Astrocyte (in vitro differentiated cells and primary cell): ENCODE measurements at places on chromosomes 3 and 15. TPM values are rescaled to one million over a fixed set of nuclear protein-coding genes. Genes with fewer than 3 reads are reported as not detected.

GRCh38 chr15:31489281-31489680 lies 162.6 kb downstream of the KLF13 start:
- no peak for DNase-seq

DNA sequence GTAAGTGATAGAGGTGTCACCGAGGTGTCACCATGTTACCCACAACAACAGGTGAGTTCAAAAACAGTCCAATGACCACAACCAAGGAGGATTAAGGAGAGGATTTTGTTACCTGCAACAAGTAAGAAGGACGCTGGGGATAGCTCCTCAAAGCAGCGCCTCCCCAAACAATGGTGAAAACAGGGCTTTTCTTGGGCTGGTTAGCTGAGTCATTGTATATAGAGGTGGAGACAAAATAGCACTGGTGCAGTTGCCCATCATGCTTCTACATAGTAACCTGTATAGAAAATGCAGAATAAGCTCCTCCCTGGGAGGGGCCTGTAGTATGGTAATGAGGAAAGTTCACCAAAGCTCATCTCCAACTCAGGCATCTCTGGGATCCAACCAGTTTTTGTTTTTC lies 116.9 kb upstream of the EIF1B start:
- no peak for DNase-seq

GRCh38 chr3:9078561-9079240 lies 115.4 kb upstream of the RAD18 start:
- DNase-seq, result no peak

DNA sequence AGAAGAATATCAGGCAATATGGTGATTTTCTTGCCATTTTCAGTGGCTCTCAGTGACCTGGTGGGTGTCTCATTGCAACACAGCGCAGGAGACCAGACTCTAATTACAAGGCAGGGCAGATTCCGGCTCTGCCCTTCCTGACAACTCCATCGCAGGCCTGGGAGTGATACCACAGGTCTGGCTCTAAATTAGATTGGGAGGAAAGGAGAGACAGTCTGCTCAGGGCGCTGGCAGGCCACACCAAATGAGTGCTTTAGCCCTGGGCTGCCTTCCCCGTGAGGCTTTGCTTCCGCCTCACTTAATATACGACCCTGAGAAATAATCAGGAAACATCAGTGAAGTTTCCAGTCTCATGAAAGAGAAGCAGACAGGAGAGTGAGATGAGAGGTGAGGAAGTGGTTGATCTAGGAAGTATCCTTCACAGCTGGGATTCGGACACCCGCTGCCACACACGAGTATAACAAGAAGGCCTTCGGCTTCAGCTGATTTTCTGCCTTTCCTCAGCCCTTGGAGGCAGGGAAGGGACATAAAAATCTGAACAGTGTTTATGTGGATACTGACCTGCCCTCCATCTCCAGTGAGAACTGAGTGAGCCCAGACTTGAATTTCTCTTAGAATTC lies 73.7 kb upstream of the PROK2 start:
- no peak for DNase-seq

- no peak for DNase-seq
Observed at GRCh38 chr3:61600195-61600594, 38.8 kb downstream of the PTPRG start.

GRCh38 chr3:23945663-23945912 lies 502 bp downstream of the NR1D2 start:
- DNase-seq, result no peak

- DNase-seq, result no peak
Observed at GRCh38 chr3:188433521-188434150, 279.7 kb downstream of the LPP start.

DNA sequence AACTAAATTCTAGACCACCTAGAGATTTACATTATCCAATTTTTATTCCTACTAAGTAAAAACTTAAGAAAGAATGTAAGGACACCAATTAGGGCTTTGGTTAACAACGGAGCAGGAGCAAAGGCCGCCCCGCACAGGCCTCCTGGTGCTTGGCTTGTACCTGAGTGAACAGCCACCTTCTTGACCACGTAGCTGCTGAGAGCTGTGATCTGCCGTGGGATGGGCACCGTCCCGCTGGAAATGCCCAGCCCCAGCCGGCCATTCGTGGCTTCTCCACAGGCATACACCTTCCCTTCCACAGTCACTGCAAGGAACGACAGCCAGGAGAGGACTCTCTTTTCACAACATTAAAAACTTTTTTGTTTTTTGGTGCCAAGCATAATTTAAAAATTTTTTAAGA lies 79.6 kb upstream of the OCA2 start:
- no peak for DNase-seq

Gene TMEM44
- 9.8 and 10.5 TPM in 2 replicates for total RNA-seq

Gene ADPRH
- 2.6 and 3.1 TPM in 2 replicates for total RNA-seq

Gene ALG3
- total RNA-seq, result 47.1 and 51.1 TPM in 2 replicates
